Hippocampal formation (tissue), 2 donors: ENCODE measurements at places on chromosomes 3 and 15.

GRCh38 chr3:57911593-57911992 lies 96.6 kb upstream of the FLNB start:
- no peak for DNase-seq

DNA sequence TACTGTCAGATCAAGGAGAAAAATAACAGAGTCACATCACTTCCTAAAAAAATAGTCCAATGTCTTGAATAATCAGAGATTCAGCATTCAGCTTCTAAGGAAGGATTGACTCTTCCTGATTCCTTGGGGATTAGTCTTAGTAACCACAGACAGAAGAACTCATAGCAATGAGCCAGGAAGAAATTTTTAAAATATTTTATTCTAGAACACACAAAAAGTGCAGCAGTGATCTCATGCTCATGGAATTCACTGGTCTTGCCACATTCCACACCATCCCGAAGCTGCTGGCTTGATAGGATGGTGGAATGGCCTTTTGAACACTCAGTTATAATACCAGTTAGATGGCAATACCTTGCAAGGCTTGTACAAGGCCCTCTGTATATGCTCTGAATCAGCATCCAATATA lies 43.0 kb upstream of the ABI3BP start:
- DNase-seq, result no peak

DNA sequence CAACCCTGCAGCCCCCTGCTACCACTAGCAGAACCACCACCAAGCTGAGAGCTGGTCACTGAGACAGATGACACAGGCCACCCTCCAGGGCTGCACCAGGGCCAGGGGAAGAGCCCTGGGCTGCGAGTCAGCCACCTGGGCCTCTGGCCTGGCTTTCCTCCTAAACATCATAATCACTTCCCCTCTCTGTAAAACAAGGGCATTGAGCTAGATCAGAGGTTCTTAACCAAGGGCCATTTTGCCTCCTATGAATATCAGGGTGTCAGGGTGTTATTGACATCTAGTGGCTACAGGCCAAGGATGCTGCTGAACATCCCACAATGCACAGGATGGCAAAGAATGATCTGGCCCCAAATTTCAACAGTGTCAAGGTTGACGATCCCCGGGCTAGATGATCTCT lies 25.2 kb downstream of the TLE3 start:
- no peak for DNase-seq

DNA sequence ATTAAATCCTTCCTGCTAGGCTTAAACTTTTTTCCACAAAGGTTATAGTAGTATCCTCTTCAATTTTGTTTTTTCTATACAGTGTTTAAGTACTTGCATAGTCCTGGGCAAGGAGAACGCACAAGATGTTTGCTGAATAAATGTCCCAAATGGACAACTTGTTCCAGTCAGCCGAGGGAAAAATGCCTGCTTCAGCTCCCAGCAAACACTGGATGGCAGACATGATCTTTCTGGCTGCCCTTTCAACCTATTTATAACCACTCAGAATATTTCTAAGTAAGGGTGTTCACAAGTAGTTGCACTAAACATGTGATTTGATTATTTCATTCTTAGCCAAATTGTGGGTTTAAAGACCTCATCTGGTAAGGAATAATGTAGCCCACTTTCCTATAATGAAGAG lies 29.8 kb downstream of the GNB4 start:
- no peak for DNase-seq

- peak; percentile 86 for DNase-seq
Measured at GRCh38 chr3:188051801-188052168, 102.2 kb upstream of the LPP start.

GRCh38 chr15:84653584-84653909 lies 536 bp downstream of the WDR73 start:
- DNase-seq, result no peak

DNA sequence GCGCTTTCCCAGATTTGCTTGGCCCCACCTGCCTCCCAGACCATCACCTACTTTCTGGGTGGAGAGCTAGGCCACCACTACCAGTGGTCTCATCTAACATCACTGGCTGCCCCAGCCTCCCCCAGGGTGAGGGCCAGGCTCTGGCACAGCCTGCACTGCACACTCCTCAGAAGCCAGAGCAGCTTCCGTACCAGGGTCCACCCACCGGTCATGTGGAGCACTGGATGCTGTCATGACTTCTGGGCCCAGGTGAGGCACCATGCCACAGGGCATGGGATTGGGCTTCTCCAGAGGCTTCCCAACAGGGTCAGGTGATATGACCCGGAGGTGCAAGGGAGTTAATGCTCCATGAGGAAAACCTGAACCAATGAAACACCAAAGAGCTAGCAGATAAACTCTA lies 14.0 kb downstream of the MEGF11 start:
- DNase-seq, result no peak

DNA sequence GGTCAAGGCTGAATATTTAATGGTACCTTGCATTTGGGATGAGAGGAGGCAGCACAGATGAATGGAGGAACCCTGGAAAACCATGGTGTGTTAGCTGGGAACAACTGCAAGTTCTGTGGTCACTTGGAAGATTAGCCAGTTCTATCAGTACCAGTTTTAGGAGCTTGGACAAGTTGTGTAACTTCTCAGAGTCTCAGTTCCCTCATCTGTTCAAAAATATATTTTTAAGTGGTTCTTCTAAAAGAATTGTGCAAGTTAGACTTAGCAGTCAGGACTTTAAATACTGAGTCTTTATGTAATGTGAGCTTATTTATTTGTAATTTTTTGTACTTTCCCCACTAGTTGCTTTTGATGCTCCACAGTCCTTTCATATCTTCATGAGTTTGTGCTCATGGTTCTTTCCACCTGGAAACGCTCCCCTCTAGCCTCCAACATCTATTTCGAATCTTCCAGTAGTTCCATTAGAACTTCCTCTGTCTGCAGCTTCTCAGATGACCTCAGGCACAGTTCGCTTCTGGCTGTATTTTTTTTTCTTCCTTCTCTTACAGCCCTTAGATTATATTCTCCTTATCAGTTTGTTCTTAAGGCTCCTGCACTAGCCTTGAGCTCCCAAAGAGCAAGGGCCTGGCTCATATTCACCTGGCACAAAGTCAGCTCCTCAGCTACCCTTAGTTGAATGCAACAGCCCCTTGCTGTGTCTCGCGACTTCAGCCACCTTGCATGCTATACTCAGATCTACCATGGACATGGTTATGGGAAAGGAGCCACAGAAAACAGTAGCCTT lies 27.1 kb downstream of the ITPR1 start:
- DNase-seq, result no peak

DNA sequence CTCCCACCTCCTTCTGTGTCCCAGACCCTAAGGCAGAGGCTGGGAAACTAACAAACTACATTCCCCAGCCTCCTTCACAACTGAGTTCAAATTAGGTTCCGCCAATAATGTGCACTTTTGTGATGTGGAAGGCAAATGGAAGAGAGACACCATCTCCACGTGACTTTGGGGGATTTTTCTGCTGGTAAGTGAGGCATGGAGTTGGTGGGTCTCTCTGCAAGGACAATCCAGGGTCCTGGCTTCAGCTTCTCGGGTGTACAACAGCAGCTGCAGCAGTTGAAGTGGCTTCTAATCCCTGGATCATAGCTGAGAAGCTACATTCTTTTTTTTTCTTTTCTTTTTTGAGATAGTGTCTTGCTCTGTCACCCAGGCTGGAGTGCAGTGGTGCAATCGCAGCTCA lies 58.9 kb upstream of the GATA2 start:
- no peak for DNase-seq

- no peak for DNase-seq
Measured at GRCh38 chr15:68228143-68228970, 1.2 kb downstream of the CLN6 start.

DNA sequence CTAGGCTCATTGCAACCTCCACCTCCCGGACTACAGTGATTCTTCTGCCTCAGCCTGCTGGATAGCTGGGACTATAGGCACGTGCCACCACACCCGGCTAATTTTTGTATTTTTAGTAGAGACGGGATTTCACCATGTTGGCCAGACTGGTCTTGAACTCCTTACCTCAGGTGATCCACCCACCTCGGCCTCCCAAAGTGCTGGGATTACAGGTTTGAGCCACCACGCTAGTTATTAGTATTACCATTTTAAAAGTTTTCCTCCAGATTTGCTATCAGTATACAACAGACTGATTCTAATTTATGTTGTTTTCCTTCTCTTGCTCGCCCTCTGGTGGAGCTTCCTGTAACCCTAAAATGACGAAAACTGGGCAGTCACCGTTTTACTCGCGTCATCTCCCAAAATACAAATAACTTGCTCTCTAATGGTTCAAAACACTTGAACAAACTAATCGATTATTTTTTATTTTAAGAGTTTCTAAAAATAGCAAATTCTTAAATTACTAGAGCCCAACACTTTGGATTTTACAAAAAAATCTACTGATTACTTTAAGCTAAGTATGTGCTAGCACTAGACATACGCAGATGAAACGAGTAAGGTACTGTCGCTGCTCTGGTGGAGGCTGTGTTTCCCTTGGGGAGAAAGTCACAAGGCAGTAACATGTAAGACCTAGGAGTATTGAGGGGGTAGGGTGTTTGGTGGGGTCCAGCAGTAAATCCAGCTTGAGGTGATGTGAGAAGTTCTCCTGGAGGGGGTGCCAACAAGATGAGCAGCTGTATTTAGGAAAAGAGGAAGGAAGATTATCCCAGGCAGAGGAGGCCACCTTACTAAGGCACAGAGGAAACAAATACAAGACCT lies 203.3 kb downstream of the MBNL1 start:
- peak; percentile 25 for DNase-seq

- DNase-seq, result no peak
Measured at GRCh38 chr15:100207053-100207452, 134.7 kb downstream of the ADAMTS17 start.

DNA sequence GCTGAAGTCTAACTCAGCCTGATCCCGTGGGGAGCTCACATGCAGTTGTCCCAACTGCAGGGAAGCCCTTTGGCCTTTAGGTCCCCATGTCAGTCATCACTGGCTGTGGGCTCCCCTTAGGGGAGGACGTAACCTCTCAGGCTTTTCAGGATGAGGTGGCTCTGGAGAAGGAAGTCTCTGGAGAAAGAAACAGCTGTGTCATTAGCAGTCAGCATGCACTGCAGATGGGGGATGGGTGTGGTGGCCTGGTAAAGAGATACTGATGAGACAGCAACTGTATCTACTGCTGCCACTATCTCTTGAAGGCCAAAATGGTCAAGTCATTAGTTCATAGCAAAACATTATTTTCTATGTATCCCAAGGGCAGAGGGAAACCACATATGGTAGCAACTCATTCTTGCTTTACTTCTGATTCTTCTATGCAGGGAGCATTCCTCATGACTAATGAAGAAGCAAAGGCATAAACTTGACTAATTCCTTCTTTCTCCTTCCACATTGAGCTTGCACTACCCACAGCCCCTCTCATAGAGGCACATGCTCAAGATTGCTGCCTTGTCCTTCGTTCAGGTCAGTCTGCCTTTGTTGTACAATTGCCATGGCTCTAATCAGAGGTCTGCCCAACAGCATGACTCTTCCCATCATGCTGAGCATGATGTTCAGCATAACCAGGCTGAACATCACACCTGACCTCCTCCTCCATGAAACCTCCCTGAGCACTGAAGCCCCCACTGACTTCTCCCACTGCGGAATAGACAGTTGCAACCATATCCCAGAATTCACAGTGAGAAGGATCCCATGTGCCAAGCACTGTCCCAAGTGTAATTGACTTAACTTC lies 47.8 kb upstream of the TMEM158 start:
- DNase-seq, result no peak

DNA sequence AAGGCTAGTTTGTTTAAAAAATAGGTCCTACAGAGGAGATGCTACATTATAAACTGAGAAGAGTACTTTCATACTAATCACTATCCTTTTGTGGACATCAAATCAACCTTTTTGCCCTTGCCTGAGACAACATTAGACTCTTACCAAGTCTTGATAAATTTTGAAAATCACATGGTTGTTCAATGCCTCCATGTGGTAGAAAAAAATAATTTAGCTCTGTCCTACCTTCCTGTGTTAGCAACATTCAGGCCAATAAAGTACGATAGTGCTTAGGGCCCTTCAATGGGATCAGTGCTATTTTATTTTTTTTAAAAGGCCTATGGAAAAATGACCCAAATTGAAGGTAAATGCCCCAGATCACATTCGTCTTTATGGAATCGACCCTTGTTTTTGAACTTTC lies 5.0 kb upstream of the UBE2E1 start:
- DNase-seq, result peak; percentile 42

DNA sequence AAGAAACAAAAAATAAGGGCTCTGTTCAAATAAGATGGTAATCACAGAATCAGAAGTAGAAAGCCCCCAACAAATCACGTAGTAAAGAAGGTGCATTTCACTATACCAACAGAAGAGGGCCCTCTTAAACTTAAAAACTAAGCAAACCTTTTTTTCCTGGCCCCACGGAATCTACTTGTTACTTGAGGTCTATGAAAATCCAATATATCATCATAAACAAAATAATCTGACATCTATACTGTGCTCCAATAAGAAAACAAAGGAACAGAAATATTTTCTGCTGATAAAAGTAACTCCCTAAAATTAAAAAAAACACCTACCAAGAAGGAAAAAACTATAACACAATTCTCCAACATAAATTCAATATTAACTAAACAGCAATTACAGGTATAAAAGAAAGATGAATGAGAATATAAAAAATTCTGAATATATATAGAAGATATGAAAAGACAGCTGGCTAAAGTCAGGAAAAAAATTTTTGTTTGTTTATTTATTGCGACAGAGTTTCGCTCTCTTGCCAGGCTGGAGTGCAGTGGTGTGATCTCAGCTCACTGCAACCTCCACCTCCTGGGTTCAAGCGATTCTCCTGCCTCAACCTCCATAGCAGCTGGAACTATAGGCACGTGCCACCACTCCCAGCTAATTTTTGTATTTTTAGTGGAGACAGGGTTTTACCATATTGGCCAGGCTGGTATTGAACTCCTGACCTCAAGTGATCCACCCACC lies 81.8 kb downstream of the CLASP2 start:
- DNase-seq, result peak; percentile 76
